Stimulated activated CD8-positive, alpha-beta memory T cell treated with anti-CD3 and anti-CD28 coated beads, Interleukin-4, amount 100 ng/mL, for 4 hours (primary cell): ENCODE measurements at places on chromosomes 16 and 17.

GRCh38 chr17:18377437-18378204 lies at the start of gene EVPLL:
Gene EVPLL, plus strand, starts transcription at chr17:18377778. Its CDS starts 3,160 bp downstream, at chr17:18380938.
- no peak for DNase-seq

GRCh38 chr16:24834459-24835335 lies 11.1 kb upstream of the SLC5A11 start:
- no peak for DNase-seq

DNA sequence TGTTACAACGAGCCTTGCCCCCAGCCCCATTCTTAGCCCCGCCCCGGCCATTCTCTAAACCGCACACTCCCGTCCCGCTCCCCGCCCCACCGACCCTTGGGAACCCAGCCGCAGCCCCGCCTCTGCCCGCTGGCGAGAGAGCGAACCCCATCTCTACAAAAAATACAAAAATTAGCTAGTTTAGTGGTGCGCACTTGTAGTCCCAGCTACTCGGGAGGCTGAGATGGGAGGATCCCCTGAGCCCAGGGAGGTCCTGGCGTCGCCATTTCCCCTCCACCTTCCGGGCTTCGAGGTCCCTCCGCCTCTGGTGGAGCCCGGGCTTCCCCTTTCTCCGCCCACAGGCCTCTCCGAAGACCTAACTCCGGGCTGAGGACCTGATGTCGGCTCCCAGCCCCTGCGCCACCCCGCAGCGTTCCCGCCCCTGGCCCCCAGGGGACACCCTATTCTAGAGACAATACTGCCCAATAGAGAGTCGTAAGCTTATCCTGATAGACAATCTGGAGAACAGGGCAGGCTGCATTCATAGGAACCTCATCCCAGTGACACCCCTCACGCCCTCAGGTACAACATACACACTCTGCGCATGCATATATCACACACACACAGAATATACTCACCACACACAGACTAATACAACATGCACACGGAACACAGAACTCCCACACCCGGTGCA lies 480 bp upstream of the PROCA1 start:
- DNase-seq, result no peak

DNA sequence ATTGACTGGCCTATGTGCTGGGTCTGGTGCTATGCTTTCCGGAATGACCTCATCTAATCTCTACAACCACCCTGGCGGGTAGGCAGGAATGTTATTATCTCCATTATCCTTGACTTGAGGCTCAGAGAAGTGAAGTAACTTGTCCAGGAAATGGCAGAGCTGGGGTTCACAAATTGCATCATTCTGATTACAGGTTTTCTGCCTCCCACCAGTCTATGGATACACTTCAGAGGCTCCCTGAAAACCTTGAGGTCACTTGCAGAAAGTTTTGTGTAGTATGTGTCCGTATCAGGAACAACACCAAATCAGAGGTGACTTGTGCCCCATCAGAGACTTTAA lies 19.1 kb downstream of the NOD2 start:
- DNase-seq, result no peak

DNA sequence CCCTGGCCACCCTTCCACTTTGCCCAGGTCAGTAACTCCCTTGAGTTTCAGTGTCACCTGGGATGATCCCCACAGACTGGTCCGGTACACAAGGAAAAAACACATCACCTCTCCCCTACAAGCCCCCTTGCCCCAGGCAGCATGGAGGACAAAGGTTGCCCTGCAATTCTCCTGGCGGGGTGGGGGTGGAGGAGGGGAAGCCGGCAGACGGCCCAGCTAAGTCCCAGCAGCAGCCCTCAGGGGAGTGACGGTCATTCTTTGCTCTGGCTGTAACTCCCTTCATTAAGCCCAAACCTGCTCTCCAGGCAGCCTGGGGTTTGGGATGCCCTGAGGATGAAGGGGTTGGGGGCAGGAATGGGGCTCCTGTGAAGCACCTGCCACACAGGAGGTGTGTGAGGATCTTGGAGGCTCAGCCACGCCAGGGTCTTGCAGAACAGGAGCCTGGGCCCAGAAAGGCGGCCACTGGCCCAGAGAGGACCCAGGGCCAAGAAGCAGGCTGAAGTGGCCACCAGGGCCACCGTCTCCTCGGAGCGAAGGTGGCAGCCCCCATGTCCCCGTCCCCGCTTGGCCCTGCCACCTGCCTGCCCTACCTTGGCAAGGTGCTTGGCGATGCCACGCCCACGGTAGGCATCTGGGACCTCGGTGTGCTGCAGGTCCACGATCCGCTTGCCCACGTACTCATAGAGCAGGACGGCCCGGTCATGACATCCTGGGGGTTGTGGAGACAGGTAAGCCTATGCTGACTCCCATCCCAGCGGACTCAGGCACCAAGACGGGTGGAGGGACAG lies 9.5 kb downstream of the NATD1 start:
- DNase-seq, result no peak

DNA sequence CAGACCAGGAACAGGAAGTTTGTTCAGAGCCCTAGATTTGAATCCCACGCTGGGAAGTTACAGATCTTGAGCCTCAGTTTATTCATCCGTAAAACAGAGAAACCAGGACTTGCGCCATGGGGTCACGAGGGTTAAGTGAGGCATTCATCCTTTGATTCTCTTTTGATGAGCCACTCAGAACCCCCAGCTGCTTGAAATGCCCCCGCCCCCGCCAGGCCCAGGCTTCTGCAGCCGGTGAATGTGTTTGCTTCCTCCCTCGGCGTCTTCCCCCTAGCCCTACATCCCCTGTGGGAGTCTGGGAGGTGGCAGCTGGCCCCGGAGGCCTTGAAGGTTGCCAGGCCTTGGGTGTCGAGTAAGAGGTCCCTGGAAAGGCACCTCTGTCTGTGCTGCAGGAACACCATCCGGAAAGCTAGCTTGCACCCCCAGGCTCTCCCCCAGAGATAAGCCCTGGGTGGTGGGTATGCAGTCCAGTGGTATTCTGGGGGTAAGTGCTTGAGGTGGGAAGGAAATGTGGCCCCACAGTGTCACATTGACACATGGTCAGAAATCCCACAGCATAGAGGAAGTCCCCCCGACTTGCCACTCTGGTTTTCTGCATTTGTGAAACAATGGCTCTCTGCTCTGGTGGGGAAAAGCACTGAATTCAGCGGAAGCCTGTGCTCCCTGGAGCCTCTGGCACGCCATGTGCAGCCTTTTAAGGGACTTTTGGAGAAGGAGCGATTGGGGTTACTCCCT lies 14.9 kb downstream of the IRF8 start:
- DNase-seq, result no peak
